ENCODE measurements at places on chromosomes 5 and 9.

- DNase-seq, result no peak
These were observed 397.8 kb downstream of the TLE4 start for GRCh38 chr9:79969393-79970145.

DNA sequence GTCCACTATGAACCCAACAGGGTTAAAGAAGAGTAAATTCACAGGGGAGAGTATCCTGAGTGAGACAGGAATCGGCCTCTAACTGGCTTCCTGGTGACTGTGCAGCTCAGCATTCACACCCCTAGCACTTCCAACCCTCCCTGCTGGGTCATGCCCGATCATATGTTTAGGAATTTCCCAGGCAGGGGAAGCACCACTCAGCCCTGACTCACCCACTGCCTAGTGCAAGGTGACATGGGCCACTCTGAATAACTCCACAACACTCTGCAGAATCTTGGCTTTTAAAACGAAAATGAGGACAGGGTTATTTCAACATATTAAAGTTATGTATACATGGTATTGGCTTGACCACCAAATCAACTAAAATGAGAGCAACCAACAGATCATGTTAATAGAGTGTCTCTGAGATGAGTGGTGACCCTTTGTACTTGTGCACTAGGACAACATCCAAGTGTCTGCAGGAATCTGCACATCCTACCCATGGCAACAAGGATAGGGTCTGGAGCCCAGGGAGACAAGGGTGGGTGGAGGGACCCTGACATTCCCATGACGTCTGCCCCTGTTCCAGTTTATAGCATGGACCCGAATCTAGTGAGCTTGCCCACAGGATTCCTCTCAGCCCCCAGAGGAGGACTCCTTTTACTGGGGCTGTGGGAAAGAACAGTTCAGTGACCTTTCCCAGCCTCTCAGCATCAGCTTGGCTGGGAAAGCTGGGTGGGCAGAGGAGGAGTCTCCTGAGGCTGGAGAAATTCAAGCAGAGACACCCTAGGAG is 485.8 kb downstream of the SEMA5A start:
- DNase-seq, result peak; percentile 93

DNA sequence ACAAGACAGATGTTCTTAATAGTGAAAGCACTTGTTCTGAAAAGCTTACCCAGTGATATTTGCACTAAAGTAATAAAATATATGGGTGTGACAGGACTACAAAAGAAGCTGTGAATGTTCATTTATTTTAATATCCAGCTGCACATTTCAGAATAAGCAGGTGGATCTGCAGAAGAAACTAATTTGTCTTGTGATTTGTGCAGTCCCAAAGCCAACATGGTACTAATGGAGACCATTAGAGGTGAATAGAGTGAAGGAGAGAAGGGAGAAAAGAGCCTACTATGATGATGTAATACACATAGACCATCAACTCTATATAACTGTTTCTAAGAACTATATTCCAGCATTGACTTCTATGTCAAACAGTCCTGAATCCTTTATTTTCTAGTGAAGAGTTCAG is 362.8 kb downstream of the ISL1 start:
- DNase-seq, result no peak

GRCh38 chr9:20462410-20462809 is 159.9 kb downstream of the MLLT3 start:
- no peak for DNase-seq

- no peak for DNase-seq
These were observed 28.4 kb downstream of the B4GALT1 start for GRCh38 chr9:33138768-33139167.

GRCh38 chr5:72093217-72093616 is 14.1 kb upstream of the MAP1B start:
- DNase-seq, result peak; percentile 11

GRCh38 chr5:141615991-141616720 is 2.6 kb downstream of the DIAPH1 start:
- DNase-seq, result no peak

- DNase-seq, result no peak
These were observed 164.6 kb downstream of the ROR2 start for GRCh38 chr9:91785447-91785842.

DNA sequence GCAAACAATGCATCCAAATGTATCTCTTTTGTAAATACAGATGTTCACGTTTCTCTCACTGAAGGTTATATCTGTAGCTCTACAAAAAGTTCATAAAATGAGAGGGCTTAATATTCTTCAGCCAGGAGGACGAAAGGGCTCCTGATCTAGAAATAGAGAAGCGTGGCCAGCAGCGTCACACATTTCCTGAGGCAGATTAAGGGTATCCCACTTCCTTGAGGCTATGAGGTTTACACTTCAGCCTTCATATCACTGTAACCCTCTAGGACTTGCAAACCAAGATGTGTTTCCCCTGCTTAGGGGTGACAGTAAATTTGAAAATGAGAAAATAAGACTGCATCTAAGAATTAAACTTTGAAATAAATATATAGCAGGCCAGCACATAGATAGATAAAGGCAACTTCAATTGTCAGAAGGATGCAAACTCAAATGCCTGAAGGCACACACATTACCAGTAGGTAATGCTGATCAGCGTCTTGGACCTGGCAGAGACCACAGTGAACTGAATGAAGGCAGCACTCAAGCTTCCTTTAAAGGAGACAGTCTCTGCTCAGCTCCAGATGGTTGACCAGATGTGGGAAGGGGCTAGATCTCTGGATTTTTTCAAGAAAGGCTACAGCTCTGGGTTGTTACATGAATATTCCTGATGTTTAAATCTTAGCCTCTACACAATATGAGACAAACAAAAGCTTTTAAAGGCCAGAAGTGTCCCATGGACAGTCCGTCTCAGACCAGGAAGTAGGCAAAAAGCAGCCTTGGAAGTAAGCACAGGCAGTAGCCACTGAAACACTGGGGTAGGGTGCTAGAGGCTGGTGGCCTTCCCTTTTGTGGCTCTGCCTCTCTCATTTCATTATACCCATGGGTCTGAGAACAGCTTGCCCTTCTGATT is 197.7 kb downstream of the MCTP1 start:
- DNase-seq, result no peak

- no peak for DNase-seq
These were observed 11.9 kb downstream of the OTULINL start for GRCh38 chr5:14593326-14594021.

- DNase-seq, result no peak
These were observed 60.1 kb upstream of the AFAP1L1 start for GRCh38 chr5:149211566-149211965.

- DNase-seq, result peak; percentile 54
These were observed 4.9 kb upstream of the ROR2 start for GRCh38 chr9:91954841-91955471.

DNA sequence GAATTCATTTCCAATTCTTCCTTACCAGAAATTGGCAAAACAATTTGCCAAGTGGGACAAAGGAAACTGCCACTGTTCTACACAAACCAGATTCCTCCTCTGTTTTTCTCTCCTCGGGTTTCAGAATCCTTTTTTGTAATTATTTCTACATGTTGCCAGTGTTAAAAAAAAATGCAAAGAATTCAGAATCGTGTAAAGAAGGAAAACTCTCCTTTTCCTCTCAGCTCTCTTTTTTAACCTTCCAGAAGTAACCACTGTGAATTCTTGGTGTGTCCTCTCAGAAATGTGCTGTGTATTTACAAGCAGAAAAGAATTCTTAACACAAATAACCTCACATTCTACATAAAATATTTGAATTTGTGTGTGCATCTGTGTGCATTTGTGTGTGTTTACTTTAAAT is 224.6 kb downstream of the DRD1 start:
- DNase-seq, result peak; percentile 49

DNA sequence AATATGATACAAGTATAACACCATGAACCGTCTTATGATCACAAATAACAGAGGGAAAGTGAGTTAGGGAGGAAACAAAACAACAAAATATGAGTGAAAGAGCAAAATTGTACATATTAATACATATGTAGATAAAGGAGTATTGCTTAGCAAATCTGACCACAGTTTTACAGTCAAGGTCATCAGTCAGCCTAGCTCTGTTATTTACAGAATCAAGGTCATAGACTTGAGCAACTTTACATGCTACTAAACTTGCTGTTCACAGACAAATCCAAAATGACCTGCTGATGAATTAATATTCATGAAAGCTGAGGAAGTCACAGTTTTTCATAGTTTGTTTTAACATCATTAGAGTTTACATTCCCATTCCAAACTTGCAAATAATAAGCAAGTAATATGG is 1387.7 kb upstream of the ACO1 start:
- DNase-seq, result no peak

GRCh38 chr9:99006979-99007378 is 63.3 kb downstream of the COL15A1 start:
- DNase-seq, result no peak

DNA sequence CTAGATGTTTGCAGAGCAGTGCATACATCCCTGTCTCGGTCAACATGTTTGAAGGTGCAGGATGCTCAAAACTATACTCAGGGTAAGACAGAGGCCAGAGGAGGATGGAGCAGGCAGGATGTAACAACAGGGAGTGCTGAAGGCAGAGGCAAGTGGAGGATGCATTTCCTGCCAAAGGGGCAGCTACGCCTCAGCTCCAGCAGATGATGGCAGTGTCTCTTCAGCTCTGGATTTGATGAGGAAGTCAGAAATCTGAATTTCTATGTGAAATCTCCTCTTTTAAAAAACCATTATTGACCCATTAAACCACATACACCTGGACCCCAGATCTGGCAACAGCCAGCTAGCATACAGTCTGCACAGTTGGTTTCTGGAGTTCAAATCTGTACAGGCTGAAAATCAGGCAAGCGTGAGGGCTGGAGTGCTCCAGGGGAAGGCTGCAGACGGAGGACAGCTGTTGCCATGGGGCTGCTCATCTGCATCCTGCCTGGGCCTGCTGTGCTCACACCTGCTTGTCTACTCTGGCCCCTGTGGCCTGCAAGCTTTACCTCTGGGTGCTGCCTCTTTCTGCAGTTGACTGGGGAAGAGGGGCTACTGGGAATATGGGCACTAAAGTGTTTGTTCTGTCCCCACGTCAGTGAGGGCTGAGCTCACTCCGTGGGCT is 152.9 kb upstream of the SLC28A3 start:
- DNase-seq, result no peak

Measured in GM04503 (cell line).